ENCODE measurements at places on chromosomes 12 and 14. TPM values are rescaled to one million over a fixed set of nuclear protein-coding genes. Genes with fewer than 3 reads are reported as not detected.

- no peak for DNase-seq
Measured at GRCh38 chr12:94109160-94109559, 39.2 kb upstream of the PLXNC1 start.

DNA sequence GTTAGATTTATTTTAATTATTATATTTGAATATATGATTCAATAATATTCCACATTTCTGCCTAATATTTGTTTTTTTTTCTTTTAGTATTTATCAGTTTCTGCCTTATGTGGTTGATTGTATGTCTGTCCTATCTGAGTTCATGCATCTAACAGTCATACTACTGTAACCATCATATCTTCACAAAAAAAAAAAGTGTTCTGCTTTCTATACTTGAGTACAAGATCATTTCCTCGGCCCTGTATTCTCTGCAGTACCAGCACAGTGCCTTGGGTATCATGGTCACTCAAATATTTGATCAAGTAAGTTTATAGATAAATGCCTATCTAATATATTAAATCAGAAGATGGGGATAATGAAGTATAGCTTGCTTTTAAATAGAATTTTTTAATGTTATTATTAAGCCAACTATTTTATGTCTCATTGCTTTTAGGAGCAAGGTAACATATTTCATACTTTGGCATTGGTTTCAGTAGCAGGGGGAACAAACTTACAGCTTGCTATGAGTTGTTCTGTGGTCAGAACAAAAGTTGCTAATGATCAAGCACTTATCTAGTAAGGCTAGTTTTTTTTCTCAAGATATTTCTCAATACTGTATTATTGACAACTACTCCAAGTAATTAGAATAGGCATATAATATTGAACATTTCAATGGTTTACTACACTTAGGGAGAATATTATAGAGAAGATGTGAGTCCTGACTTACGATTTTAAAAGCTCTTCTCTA is 290.5 kb upstream of the FBXO33 start:
- DNase-seq = no peak

GRCh38 chr12:89971880-89972279 is 263.2 kb upstream of the ATP2B1 start:
- DNase-seq = no peak

DNA sequence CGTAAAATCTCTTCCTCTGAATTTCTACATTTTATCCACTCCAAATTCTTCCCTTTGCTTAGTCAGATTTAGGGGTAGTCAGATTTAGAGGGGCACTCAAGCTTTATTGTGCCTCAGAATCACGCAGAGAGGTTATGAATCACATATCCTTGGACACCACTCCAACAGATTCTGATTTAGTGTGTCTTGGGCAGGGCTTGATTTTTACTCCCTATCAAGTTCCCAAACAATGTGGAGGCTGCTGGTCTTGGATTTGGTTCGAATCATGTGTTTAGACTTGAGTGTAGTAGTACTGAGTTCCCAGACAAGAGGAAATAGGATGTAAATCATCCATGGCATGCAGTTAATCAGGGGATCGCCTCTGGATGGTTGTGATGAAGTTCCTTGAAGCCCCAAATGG is 298.1 kb upstream of the CLEC14A start:
- DNase-seq = no peak

Gene OR4K5
- not detected for total RNA-seq

Data from CD8-positive, alpha-beta T cell (primary cell).